Calu3 (cell line): ENCODE measurements at places on chromosomes 2 and 18. TPM values are rescaled to one million over a fixed set of nuclear protein-coding genes. Genes with fewer than 3 reads are reported as not detected.

DNA sequence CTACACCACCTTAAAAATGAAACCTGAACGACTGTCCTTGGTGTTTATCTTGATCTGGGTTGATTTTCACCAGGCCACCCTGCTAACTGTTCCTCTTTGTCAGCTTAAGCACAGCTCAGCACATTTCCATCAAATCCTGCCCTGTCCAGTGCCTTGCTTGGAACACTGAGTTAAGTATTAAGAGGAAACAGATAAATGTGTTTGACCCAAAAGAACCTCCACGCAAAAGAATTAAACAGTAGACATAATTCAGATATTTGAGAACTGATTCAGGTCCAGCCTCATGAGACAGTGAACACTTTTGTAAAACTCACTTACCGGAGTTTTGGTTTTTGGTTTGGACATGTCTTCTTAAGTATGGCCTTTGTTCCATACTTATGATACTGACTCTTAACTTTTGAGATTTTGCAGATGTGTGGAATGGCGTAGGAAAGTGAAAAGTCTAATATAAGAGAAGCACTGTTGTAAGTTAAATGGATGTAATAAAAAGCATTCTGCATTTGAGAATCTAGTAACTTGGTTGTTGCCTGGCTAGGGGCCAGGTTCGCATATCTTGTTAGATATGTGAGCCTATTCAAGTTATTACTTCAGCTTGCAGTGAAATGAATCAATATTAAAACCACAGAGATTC, 88.9 kb upstream of the SERPINE2 start:
- no peak for DNase-seq

DNA sequence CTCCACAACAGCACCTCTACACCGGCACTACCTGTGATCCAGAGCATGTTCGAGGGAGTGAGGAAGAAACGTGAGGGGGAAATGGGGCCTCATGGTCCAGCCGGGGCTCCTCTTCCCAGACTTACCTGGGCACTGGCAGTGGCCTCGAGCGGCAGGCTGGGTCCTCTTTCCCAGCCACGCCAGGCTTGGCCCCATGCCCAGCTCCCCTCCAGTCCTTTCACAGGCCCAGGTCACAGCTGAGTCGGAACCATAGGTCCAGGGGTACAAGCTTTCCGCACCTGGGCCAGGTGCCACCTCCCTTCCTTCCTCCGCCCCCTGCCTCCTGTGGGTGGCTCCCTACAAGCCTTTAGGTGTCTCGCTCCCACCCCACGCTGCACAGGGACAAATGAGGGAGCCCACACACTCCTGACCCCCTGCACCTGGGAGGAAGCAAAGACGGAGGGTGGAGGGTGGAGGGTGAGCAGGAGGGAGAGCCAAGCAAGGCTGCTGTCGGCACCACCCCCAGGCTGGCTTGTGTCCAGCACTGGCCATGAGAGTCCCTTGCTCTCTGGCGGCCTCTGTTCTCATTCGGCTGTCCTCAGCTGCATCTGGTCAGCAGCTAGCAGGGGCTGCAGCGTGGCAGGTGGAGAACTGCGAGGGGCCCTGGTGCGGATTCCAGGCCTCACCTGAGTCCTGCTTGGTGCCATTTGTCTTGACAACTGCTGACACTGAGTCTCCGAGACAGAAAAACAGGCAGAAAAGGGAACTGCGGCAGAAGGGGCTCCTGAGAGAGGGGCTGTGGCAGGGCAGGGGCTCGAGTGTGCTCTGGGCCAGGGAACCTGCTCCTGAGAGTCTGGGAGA, 26.8 kb downstream of the ADRA2B start:
- DNase-seq = no peak

DNA sequence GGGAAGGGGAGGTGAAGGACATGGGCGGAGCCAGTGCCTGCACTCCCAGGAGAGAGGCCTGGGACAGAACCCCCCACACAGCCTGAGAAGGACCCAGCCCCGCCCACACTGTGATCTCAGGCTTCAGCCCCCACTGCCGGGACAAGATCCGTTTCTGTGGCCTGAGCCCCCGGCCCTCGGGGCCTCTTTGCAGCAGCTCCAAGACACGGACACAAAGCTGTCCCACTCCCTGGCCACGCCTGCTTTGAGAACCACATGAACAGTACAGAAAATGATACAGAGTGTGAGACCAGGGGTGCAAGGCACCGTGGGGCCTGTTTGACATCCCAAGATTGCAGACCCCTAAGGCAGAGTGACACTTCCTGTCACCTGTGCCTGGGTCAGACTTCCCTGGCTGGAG, 74.5 kb downstream of the TWIST2 start:
- no peak for DNase-seq

DNA sequence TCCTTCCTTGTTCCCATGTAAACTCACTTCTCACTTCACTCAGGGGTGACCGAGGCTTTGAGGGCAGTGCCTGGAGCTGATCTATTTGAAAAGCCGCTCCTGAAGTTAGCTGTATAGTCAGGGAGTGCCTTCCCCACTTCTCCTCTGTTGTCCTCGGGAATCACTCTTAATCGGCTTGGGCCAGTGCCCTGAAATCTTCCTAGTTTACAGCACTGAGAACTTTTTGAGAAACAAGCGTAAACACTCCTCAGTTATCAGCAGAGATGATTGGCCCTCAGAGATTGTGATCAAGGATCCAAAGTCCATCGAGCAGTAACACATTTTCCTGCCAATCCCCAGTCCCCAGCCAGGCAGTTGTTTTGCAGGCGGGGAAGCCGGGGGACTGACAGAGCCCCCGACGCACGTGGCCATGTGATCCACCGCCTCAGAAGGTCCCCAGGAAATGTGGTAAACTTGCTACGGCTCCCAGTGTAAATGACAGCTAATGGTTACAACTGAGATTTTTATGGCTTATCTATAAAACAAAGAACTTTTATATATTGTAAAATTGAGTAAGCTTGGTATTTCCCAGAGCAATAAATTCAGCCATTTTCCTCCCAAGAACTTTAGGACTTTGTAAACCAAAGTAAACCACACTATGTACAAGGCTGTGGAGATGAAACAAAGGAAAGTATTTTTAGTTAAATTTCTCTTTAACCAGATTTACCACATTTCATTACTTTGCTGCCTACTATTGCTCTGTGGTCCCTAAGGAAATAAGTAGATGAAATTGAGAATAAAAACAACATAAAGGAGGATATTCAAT, 53.5 kb downstream of the C18orf63 start:
- DNase-seq = peak; percentile 26

DNA sequence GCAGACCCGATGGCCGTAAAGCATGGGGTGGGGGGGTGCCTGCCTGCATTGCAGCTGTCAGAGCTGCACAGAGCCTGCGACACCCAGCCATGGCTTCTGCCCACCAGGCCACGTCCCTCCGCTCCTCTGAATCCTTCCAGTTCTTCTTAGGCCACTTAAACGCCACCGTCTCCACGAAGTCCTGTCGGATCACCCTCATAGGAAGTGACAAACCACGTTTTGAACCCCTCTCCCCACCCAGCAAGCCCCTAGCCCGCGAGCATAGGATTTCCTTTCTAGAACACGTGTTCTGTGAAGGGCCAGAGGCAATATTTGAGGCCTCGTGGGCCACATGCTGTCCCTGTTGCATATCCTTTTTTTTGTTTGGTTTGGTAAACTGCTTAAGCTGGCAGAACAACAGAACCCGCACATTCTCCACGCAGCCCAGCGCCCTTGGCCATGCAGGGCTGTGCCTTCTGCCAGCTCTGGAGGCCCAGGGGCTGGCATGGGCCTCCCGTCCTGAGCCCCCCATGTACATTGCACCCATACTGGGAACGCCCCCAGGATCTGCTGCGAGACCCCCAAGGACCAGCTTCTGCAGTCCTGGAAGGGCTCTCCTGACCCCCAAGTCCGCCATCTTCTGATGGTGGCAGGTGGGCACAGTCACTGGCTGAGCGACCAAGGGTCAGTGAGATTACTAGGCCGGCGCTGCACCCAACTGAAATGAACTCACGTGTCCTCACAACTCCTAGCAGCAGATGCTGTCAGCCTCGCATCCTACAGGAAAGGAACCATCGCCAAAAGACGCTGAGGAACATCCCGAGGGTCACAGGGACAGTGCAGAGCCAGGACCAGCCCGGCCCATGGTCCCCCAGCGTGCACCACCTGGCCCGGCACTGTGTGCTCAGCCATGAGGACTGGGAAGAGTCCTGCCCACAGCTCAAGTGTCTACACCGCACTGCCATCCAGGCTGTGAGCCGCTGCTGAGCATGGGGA, 35.1 kb downstream of the ADI1 start:
- DNase-seq = no peak

- no peak for DNase-seq
These were observed 464.9 kb downstream of the CDH2 start for GRCh38 chr18:27712066-27712465.

DNA sequence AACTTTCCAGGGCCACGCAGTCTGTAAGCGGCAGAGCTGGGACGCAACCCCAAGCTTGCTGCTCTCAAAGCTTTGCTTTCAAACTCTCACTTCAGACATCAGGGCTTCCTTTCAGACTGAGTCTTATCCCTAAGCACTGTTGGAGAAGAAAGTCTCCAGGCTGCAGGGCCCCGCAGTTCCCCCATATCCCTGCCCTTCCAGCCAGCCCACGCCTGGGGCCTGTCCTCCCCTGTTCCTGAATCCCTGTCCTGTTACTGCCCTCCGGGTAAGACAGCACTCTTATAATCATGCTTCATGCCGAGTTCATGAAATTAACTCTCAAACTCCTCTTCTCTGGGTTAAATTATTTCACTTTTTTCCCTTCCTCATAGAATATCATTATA, 37.9 kb downstream of the HPCAL1 start:
- DNase-seq = no peak

DNA sequence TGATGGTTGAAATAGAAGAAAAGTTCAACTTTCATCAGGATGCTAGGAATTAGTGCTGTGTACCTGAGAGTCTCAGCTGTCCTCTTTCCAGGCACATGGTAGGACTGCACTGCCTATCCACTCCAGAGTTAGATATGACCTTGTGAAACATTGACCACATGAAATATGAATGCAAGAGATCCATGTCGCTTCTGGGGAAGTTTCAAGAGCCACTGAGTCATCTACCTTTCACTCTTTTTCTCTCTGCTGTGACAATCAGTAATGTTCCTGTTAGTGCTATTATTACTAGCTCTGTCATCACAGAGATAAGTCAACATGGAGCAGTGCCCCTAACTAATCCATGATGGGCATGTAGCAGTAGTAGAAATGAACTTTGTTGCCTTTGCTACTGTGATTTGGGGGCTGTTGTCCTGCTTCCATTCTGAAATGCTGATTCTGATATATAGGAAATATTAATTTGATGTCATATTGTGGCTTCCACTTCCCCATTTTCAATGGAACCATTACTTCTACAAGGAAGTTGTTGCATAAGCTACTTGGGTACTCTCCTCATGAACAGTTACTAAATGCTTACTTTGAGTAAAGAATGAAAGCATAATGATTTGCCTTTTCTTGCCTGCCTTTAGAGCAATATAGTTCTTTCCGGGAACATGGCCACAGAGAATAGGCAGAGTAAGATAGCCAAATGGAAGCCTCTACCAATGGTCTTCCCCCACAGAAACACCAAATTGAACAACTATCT, 192.8 kb upstream of the ZNF521 start:
- DNase-seq = no peak

DNA sequence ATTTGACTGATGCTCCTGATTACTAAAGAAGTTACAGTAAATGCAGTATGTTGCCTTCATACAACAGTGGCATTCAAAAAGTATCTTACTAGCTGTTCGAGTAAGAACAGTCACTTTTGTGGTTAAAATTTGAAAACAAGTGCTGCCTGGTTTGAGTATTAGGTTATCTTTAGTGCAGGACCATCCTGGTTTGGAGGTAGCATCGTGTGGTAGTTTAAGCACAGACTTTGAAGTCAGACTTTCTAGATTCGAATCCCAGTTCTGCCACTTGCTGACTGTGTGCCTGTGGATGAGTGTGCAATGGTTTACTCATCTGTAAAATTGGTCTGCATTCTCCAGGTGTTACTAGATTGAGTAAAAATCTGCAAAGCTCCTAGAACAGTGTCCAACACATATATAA, 96.8 kb downstream of the SGPP2 start:
- no peak for DNase-seq

DNA sequence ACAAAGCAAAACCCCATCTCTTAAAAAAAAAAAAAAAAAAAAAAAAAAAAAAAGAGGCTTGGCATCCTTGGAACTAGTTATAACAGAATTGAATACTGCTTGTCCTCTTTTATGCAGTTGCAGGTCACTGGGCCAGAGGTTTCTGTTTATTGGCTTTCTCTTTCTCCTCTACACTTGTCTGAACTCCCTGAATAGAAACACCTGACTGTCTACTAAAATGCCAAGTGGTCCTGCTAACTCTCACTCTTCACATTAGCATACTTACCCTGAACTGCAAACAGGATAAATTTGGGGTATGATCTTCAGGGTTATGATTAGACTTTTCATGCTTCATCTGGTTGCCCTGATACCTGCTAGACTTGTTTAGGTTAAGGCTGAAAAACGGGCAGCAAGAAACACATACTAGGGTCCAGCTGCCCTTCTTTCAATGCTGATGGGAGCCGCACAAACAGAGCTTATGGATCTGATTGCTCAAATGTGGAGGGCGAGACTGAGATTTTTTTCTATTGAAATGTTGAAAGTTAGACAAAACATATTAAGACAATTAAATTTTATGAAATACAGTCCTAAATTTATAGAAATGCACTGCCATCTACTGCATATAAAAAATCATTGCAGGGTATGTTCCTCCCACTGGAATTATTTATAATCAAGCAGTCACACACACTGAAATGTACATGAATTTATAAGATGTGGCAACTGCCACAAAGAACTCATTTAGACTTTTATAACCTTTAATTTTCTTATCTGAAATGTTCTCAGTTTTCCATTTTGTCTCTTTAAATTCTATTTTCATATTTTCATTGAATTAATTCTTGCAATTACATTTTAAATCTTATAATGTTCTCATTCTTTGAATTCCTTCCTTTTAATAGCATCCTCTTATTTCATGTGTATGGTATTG, 40.8 kb downstream of the GTF3C3 start:
- DNase-seq = no peak

GRCh38 chr18:68623342-68623741, 91.6 kb downstream of the TMX3 start:
- DNase-seq = peak; percentile 60

- no peak for DNase-seq
These were observed 16.7 kb upstream of the TXNDC2 start for GRCh38 chr18:9868857-9869714.

GRCh38 chr18:67131498-67131897, 385.0 kb downstream of the DSEL start:
- DNase-seq = no peak

Gene OBSL1
- 65.9 and 76.5 TPM in 2 replicates for total RNA-seq

Gene RGPD5
- 19.8 and 22.9 TPM in 2 replicates for total RNA-seq

Gene SF3B1
- total RNA-seq = 234 and 249 TPM in 2 replicates

Gene DSG4
- not detected in 2 replicates for total RNA-seq

Gene FKBP1B
- 5.9 and 8.2 TPM in 2 replicates for total RNA-seq

Gene TGFBRAP1
- 24.3 and 24.5 TPM in 2 replicates for total RNA-seq

Gene ITGA4
- 0.33 and 0.34 TPM in 2 replicates for total RNA-seq

Gene PAIP2B
- total RNA-seq = 3.6 and 4.0 TPM in 2 replicates

Gene DPYSL5
- 0.32 TPM in 1 of 2 replicates, not detected in the other for total RNA-seq

Gene BARD1
- 41.5 and 43.2 TPM in 2 replicates for total RNA-seq

Gene EIPR1
- total RNA-seq = 31.7 and 34.4 TPM in 2 replicates

Gene POTEJ
- not detected in 2 replicates for total RNA-seq

Gene VWC2L
- not detected in 2 replicates for total RNA-seq

Gene MYO5B
- total RNA-seq = 56.7 and 59.1 TPM in 2 replicates

Gene ADRA2B
- 0.22 TPM in 1 of 2 replicates, not detected in the other for total RNA-seq

Gene FAM110C
- 17.9 and 20.6 TPM in 2 replicates for total RNA-seq

Gene NOSTRIN
- total RNA-seq = 12.5 and 18.4 TPM in 2 replicates
